ENCODE measurements at places on chromosomes 13 and 19.

- H3K4me1 ChIP-seq: peaks cover 31% of the 10 kb centered on the region
- no peak overlapping the region for H3K4me3 ChIP-seq
- H3K36me3 ChIP-seq: no peaks in the 10 kb centered on the region
- H3K27ac ChIP-seq: peak overlapping the region; percentile 82
- H3K27me3 ChIP-seq: peaks cover 17% of the 10 kb centered on the region
These were observed 19.8 kb upstream of the TCF3 start for GRCh38 chr19:1672038-1672768.

DNA sequence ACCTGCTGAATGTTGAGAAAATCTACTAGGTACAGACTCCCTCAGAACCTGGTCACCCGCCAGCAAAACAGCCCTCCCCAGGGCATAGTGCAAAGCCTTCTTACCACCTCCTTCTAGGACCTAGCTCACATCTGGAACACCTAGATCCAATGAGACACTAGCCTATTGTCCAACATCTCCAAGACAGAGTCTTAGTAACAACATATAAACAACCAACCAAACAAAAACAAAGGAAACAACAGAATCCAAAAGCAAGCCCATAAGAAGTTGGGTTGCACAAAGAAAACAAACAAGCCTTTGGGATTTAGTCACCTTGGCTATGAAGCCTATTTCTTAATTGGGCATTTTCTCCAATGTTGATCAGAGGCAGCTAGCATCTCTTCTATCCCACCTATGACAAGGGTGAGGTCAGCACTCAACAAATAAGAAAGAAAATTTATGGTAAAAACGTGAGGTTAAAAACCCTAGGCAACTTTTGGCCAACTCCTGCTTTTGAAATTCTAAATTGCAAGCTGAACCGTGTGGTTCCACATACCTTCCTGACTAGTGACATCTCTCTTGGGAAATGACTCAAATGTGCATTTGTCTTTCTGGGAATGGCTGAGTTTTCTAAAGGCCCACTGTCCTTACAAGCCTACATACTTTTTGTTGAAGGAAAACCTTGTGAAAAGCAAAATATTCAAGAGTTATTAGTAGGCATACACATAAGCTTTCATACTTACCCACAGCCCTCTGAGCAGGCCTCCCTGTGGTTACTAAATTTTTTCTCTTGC lies 66.7 kb downstream of the FAM216B start:
- no peaks in the 10 kb centered on the region for H3K4me1 ChIP-seq
- DNase-seq: no peak
- H3K27me3 ChIP-seq: peaks cover 7% of the 10 kb centered on the region
- H3K36me3 ChIP-seq: no peaks in the 10 kb centered on the region

DNA sequence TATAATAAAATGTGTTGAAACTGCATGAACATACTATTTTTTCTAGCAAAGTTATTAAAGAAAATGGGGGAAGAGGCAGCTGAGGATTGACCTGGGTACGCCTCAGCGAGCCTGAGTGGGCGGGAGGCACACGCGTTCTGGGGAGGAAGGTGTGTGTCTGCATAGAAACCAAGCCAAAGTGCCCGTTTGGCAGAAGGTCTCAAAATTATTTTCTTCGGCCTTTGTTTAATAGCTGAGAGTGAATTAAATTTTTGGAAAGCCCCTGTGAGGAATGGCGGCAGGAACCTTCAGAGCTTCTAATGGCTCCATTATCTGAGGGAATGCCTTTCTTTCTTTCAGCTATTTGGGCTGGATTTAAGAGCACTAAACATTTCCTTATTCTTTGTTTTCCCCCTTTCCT lies 5.2 kb downstream of the ZIC2 start:
- no peak overlapping the region for H3K4me3 ChIP-seq
- DNase-seq: no peak
- peaks cover 8% of the 10 kb centered on the region for H3K4me1 ChIP-seq

DNA sequence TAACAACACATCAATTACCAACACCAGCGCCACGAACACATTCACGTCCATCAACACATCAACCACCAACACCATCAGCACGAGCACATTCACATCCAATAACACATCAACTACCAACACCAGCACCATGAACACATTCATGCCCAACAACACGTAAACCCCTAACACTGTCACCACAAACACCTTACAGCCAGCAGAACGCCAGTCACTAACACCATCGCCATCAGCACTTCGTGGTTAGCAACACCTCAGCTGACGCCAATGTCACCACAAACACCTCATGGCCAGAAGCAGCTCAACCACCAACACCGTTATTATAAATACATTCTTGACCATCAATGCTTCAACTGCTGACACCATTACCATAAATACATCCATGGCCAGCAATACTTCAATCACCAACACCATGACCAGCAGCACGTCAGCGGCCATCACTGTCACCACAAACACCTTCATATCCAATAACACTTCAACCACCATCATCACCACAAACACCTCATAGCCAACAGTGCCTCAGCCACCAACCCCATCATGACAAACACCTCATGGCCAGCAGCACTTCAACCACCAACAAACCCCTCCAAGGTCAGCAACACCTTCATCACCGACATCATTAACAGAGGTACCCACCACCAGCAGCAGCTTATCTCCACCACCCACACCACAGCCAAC lies 9.4 kb downstream of the FCER2 start:
- H3K4me3 ChIP-seq: no peak overlapping the region
- H3K27ac ChIP-seq: no peak overlapping the region
- peaks cover 7% of the 10 kb centered on the region for H3K36me3 ChIP-seq
- no peaks in the 10 kb centered on the region for H3K27me3 ChIP-seq
- no peak for DNase-seq

DNA sequence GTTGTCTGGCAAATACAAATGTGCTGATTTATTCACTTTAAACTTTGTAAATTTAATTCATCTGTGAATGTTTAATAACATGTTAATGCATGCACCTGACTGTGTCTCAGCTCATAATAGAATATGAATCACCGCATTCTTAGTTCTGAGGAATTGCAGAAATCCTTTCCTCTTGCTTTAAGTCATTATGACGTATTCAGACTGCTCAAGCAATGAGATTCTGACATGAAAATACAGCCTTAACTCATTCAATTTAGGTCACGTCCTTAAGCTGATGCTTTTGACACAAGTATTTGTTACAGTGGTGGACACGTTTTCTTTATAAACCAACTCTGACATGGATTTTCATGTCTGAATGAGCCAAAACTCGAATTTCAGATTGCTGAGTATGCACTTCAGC lies 541.0 kb upstream of the KLF12 start:
- no peaks in the 10 kb centered on the region for H3K4me1 ChIP-seq
- H3K27me3 ChIP-seq: no peaks in the 10 kb centered on the region
- no peak for DNase-seq
- H3K27ac ChIP-seq: no peak overlapping the region
- no peaks in the 10 kb centered on the region for H3K36me3 ChIP-seq
- no peak overlapping the region for H3K4me3 ChIP-seq

DNA sequence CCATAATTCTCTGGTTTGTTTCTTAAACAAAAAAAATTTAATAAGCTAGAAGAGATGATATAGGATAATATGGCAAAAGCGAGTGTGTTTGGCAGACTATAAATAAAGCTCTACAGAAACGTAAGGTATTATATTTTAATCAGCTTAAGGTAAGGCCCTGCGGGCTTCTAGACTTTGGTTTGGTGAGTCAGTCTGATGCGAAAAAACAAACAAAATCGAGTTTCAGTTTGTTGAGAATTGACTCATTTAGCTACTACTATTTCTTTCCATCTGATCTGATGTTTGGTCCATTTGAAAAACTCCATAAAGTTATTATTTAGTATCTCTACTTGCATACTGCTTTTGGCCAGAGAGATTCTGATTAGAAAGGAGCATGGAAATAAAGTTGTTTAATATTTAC lies 138.0 kb downstream of the MIPEP start:
- H3K36me3 ChIP-seq: peaks cover 12% of the 10 kb centered on the region
- no peak overlapping the region for H3K27ac ChIP-seq
- peaks cover 48% of the 10 kb centered on the region for H3K4me1 ChIP-seq
- H3K27me3 ChIP-seq: peaks cover 3% of the 10 kb centered on the region

- no peak for DNase-seq
- peaks cover 19% of the 10 kb centered on the region for H3K27me3 ChIP-seq
- H3K36me3 ChIP-seq: peaks cover 6% of the 10 kb centered on the region
- H3K4me3 ChIP-seq: no peak overlapping the region
These were observed 44.1 kb upstream of the MEDAG start for GRCh38 chr13:30861836-30862467.

GRCh38 chr13:86608701-86609100 lies 809.5 kb upstream of the SLITRK6 start:
- H3K27me3 ChIP-seq: no peaks in the 10 kb centered on the region
- no peak overlapping the region for H3K27ac ChIP-seq
- no peaks in the 10 kb centered on the region for H3K36me3 ChIP-seq
- DNase-seq: no peak
- no peaks in the 10 kb centered on the region for H3K4me1 ChIP-seq

- no peak for DNase-seq
- H3K36me3 ChIP-seq: peaks cover 16% of the 10 kb centered on the region
These were observed 11.1 kb downstream of the PROZ start for GRCh38 chr13:113169277-113170272.

DNA sequence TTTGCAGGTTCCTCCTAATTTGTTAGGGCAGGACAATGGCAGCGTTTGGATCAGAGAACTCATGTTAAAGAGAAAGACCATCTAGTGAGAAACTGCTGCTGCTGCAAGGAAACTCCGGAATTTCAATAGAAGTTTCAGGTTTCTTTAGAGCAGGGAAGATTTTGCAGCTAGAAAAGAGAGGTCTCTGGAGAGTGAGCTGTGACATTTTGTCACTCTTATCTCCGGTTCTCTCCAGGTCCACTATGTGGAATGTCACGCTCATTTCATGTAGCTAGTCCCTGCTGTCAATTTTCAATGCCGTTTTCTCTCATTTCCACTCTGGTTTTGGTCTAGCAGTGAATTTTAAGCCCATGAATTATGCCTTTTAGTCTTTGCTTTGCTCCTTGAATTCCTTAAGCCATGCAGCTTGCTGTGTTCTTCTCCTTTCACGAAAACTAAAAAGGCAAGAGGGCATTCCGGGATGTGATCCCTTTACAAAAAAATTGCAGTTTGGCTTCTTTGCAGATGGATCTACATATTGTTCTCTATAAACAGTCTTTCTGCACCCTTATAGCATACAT lies 46.7 kb upstream of the POSTN start:
- no peak overlapping the region for H3K27ac ChIP-seq
- H3K4me1 ChIP-seq: no peaks in the 10 kb centered on the region
- H3K27me3 ChIP-seq: no peaks in the 10 kb centered on the region
- no peaks in the 10 kb centered on the region for H3K36me3 ChIP-seq
- H3K4me3 ChIP-seq: no peak overlapping the region

GRCh38 chr13:48504606-48505005 lies 28.3 kb downstream of the RCBTB2 start:
- H3K4me3 ChIP-seq: peak overlapping the region; percentile 40
- H3K27me3 ChIP-seq: peaks cover 36% of the 10 kb centered on the region
- peaks cover 43% of the 10 kb centered on the region for H3K4me1 ChIP-seq
- no peak for DNase-seq
- H3K27ac ChIP-seq: peak overlapping the region; percentile 85
- no peaks in the 10 kb centered on the region for H3K36me3 ChIP-seq

GRCh38 chr13:50720861-50721671 lies 122.4 kb downstream of the DLEU7 start:
- H3K27ac ChIP-seq: peak overlapping the region; percentile 64
- peaks cover 21% of the 10 kb centered on the region for H3K4me1 ChIP-seq
- no peak overlapping the region for H3K4me3 ChIP-seq
- no peaks in the 10 kb centered on the region for H3K27me3 ChIP-seq
- no peak for DNase-seq

DNA sequence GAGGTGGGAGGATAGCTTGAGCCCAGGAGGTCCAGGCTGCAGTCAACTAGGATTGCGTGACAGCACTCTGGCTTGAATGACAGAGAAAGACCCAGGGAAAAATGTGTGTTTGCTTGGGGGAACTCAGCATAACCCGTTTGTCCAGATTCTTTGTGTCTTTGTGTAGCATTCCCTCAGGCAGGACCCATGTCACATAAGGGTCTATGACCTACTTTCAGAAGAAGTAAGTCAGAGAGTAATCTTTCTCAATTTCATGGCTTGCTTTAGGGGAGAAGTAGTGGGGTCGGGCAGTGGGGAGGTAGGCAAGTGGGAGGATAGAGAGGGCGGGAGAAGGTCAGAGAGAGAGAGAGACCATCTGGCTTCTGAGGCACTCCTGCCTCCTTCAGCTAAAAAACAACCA lies 11.9 kb upstream of the PSPC1 start:
- H3K4me1 ChIP-seq: no peaks in the 10 kb centered on the region
- no peak for DNase-seq
- no peak overlapping the region for H3K27ac ChIP-seq
- H3K27me3 ChIP-seq: no peaks in the 10 kb centered on the region
- no peaks in the 10 kb centered on the region for H3K36me3 ChIP-seq

- no peak overlapping the region for H3K4me3 ChIP-seq
- DNase-seq: no peak
- no peaks in the 10 kb centered on the region for H3K27me3 ChIP-seq
- no peaks in the 10 kb centered on the region for H3K36me3 ChIP-seq
- H3K4me1 ChIP-seq: peaks cover 31% of the 10 kb centered on the region
These were observed 18.6 kb downstream of the FBXO46 start for GRCh38 chr19:45711851-45712698.

DNA sequence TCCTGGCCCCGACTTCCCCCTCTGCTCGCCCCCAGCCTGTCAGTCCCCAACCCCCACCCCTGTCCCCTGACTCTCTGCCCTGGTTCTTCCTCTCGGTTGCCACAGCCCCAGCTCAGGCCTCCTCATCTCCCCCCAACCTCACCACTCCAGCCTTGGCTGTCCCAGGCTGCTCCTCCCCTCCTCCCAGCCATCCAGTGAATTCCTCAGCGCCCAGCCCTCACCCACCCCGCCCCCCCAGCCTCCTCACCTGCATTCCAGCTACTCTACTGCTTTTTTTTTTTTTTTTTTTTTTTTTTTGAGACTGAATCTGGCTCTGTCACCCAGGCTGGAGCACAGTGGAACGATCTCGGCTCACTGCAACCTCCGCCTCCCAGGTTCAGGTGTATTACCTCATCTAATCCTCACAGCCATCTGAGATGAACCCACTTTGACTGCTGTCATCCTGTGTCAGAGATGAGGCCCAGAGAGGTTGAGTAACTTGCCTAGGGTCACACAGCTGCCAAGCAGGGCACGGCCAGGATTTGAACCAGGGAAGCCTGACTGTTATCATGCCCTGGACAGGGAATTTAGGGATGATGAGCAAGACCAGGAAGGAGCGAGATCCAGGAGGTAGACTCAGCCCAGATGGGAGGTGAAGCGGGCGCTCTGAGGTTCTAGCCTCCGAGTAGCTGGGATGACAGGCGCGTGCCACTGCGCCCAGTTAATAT lies 2.6 kb downstream of the SULT2B1 start:
- no peaks in the 10 kb centered on the region for H3K4me1 ChIP-seq
- H3K27me3 ChIP-seq: peaks cover 51% of the 10 kb centered on the region
- no peak for DNase-seq
- H3K36me3 ChIP-seq: no peaks in the 10 kb centered on the region
- no peak overlapping the region for H3K27ac ChIP-seq

- peaks cover 4% of the 10 kb centered on the region for H3K4me1 ChIP-seq
- H3K36me3 ChIP-seq: peaks cover 15% of the 10 kb centered on the region
- peak overlapping the region; percentile 36 for H3K27ac ChIP-seq
These were observed 9.3 kb downstream of the ZNF526 start for GRCh38 chr19:42229301-42229854.

- H3K27ac ChIP-seq: no peak overlapping the region
- H3K4me1 ChIP-seq: no peaks in the 10 kb centered on the region
- H3K36me3 ChIP-seq: no peaks in the 10 kb centered on the region
- no peak for DNase-seq
- H3K4me3 ChIP-seq: no peak overlapping the region
- H3K27me3 ChIP-seq: no peaks in the 10 kb centered on the region
These were observed 20.7 kb upstream of the KLF5 start for GRCh38 chr13:73038064-73038463.
